Renal pelvis (tissue), 12 donors: ENCODE measurements at places on chromosomes 7 and 10. TPM values are rescaled to one million over a fixed set of nuclear protein-coding genes. Genes with fewer than 3 reads are reported as not detected.

MMD2 gene
- not detected for polyA plus RNA-seq

LIPJ gene
- polyA plus RNA-seq, result 0.23 TPM

IL6 gene
- not detected for polyA plus RNA-seq

OR2A7 gene
- polyA plus RNA-seq, result 3.2 TPM
